Kidney (tissue), 22 donors: ENCODE measurements at places on chromosomes 7 and 10. TPM values are rescaled to one million over a fixed set of nuclear protein-coding genes. Genes with fewer than 3 reads are reported as not detected.

- DNase-seq: no peak
Measured at GRCh38 chr7:150974468-150975391, 3.4 kb downstream of the KCNH2 start.

DNA sequence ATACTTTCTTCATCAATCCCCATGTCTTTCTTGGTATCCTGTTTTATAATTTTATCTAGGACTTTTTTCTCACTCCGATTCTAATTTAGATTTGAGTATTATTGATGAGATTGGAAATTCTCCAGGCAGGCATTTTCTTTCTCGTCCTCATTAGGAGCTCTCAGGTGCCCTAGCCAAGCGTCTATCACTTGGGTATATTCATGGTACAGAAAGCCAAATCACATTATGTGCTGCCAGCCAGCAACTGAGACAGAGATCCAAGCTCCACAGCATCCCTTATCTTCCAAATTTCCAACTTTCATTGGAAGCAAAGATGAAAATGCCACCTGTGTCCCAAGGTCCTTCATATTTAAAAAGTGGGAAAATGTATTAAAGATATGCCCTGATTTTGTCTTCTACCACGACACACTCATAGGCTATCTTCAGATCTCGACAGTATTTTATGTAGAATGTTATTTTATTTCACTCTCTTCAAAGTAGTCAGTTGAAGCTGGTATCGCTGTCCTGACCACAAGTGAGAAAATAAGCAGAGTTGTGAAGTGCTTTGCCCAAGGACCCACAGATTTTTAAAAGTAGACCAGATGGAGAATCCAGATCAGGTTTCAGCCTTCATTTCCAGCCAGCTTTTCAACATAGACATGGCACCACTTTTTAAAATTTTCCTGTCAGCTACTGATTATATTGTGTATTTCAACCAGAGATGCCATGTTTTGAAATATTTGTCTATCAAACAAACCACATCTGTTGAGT is 773.4 kb downstream of the CNTNAP2 start:
- no peak for DNase-seq

DNA sequence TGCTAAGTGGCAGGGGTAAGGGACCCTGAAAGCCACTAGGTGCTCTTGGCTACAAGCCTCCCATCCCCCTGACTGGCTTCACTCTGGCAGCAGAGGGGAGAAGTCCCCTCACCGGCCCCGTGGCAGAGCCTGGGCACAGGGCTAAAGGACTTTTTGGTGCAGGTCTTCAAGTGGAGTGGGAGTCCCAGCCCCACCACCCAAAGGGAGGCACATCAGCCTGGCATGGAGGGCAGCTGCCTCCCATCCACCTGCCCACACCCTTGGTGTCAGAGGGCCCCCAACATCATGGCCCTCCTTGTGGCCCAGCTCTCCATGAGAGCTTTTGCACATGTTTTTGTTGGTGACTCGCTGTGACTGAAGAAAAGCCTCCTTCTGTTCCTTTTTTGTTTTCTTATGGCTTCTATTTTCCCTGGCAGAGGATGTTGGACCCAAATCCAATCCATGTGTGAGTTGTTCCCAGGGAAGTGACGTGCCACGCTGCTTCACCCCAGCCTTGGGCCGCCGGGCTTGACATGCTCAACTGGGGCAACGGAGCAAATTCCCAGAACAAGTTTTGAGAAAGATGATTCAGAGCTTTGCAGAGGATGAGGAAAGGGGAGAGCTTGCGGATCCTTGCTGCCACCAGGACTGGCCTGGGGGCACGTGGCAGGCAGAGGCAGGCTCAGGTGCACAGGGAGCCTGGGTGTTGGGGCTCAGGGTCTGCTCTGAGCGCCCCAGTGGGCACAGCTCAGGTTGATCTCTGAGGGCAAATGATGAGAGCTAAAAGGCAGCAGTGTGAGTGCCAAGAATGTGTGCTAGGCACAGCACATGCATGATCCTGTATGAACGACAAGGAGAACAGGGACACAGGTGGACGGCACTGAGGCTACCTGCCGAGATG is 1.9 kb upstream of the AEBP1 start:
- DNase-seq: no peak

GRCh38 chr7:7858559-7858958 is 110.0 kb upstream of the GLCCI1 start:
- DNase-seq: no peak

GRCh38 chr10:96641396-96642295 is 54.8 kb upstream of the TM9SF3 start:
- no peak for DNase-seq

DNA sequence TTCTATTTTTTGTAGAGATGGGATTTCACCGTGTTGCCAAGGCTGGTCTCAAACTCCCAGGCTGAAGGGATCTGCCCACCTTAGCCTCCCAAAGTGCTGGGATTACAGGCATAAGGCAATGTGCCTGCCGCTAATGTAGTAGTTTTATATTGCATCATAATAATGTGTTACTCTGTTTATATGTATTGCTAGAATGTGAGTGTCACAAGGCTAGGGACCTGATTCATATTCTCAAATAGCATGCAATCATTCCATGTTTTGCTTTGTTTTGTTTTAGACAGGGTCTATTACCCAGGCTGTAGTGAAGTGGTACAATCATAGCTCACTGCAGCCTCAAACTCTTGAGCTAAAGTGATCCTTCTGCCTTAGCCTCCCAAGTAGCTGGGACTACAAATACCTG is 13.5 kb downstream of the CCL26 start:
- DNase-seq: no peak

GRCh38 chr7:113119429-113119828 is 1.1 kb upstream of the SMIM30 start:
- no peak for DNase-seq

C10orf143 gene
- total RNA-seq: 6.6 TPM

CAMK2B gene
- total RNA-seq: 1.1 TPM

EVX1 gene
- not detected for total RNA-seq

NUTM2E gene
- total RNA-seq: 0.16 TPM

FAM131B gene
- total RNA-seq: 0.82 TPM

PARG gene
- total RNA-seq: 30.3 TPM

EZH2 gene
- 4.7 TPM for total RNA-seq

CUZD1 gene
- total RNA-seq: 0.54 TPM

GJC3 gene
- not detected for total RNA-seq

CNTNAP2 gene
- 0.13 TPM for total RNA-seq

GIMAP8 gene
- 24.3 TPM for total RNA-seq

CCDC3 gene
- 33.5 TPM for total RNA-seq

ZNF735 gene
- total RNA-seq: not detected
